ENCODE measurements at places on chromosomes 5 and 9.

- DNase-seq = no peak
Observed at GRCh38 chr5:167785106-167785505, 506.3 kb upstream of the WWC1 start.

GRCh38 chr9:7336356-7337065, 463.1 kb downstream of the DMAC1 start:
- no peak for DNase-seq

DNA sequence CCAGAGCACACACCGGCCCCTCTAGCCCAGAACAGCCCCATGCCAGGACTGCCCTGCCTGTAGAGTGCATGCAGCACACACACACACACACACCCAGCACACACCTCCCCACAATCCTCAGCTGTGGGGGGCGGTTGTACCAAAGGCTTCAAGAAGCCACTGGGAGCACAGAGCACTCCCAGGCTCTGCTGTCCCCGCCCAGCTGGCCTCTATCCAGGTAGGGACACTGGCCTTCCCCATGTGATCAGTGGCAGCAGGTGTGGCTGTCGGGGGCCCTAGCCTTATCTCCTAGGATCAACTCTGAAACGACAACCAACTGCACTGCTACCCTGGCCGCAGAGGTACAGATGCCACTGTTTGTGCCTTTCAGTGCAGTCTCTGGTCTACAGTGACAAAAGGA, 2.0 kb downstream of the ANAPC2 start:
- DNase-seq = no peak

- no peak for DNase-seq
Observed at GRCh38 chr5:74765201-74765600, 1.7 kb downstream of the GFM2 start.

DNA sequence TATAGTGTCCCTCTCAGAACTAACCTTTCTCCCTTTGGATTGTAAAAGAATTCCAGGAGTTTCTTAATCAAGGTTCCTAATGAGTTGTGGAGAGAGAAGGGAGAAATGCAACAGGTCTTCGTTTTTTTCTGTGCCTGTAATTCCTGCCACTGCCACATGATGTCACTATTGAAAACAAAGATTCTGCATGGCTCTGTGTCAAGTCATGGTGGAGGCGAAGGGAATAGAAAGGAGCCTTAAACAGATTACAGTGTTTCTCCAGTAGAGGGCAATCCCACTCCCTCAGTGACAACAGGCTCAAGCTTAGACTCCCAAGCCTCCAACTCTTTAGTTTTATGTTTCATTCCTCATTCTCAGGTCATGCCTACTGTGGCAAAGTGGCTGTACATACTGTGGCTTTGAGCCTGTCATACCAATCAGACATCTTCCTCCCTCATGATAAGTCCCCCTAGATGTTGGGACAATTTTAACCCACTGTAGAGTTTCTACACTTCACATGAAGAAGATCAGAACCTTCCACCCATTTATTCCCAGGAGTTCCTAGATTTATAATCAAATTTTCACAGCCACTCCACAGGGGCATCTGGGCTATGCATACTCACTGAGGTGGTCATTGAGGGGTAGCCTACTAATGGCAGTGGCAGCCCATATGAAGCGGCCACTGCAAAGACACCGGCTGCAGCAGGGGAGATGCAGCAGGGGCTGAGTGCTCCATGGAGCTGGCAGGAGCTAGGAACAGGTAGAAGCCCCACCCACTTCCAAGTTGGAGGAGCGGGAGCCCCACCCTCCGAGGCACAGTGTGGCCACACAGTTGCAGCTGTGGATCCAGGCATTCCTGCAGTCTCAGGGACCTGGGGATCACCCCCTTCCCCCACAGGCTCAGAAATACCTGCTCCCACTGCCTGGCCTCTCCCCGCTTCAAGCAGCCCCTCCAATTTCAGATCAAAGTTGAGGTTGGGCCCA, 97.4 kb upstream of the TRIM32 start:
- no peak for DNase-seq
